ENCODE measurements at places on chromosomes 4 and X. TPM values are rescaled to one million over a fixed set of nuclear protein-coding genes. Genes with fewer than 3 reads are reported as not detected.

PLAC1 gene
- 0.83 TPM for total RNA-seq

VSIG1 gene
- total RNA-seq, result 3.5 TPM

MGARP gene
- 5.5 TPM for total RNA-seq

RNF150 gene
- 5.0 TPM for total RNA-seq

EPGN gene
- 283 TPM for total RNA-seq

NPNT gene
- 0.50 TPM for total RNA-seq

GRCh38 chr4:2397596-2398379 lies 20.7 kb downstream of the ZFYVE28 start:
- no peak for DNase-seq

DNA sequence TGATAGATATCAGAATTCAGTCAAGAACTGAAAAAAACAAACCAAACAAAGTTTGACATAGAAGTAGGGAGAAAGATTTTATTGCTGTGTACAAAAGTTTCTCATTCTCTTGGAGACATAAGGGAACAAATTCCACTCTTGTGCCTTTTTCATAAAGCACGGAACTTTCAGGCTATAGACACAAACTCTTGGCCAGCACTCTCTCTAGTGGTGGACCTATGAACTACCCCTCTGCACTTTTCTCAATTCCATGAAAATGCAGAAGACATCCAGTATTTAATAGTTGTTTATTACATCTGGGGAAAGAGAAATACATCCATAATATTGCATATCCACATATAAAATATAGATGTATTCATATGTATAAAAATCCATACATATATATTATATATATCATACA lies 291.6 kb upstream of the HS3ST1 start:
- peak; percentile 43 for DNase-seq

DNA sequence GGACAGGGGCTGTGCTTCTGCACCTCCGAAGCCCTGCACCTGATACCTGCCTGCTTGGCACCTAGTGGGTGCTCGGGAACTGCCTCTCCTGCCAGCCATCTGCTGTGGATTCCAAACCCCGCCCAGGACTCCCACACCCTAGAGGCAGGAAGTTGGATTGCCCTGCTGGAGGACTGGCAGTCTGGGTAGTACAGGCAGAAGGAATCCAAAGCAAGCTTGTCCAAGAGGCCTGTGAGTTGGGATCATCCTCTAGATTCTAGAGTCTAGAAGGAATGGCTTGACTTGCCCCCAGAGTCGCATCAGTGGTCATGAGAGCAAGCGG lies 64.6 kb upstream of the MTM1 start:
- peak; percentile 3 for DNase-seq

GRCh38 chr4:151961456-151961855 lies 200.6 kb upstream of the GATB start:
- no peak for DNase-seq

DNA sequence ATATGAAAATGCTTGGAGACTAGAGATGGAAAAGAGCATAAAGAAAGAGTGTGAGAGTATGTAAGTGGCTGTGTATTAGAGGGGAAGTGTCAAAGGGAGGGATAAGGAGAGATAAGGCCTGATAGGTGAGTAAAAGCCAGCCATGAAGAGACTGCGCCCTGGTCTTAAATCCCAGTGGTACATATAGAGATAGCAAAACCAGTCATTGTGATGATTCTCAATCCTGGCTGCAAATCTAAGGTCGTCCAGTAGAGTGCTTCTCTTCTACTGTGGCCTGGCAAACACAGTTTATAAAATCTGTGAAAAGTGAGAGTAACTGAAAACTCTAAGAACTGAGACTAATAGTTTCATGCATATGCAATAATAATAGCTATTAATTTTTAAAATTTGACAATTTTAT lies 86.9 kb downstream of the MAB21L2 start:
- no peak for DNase-seq

DNA sequence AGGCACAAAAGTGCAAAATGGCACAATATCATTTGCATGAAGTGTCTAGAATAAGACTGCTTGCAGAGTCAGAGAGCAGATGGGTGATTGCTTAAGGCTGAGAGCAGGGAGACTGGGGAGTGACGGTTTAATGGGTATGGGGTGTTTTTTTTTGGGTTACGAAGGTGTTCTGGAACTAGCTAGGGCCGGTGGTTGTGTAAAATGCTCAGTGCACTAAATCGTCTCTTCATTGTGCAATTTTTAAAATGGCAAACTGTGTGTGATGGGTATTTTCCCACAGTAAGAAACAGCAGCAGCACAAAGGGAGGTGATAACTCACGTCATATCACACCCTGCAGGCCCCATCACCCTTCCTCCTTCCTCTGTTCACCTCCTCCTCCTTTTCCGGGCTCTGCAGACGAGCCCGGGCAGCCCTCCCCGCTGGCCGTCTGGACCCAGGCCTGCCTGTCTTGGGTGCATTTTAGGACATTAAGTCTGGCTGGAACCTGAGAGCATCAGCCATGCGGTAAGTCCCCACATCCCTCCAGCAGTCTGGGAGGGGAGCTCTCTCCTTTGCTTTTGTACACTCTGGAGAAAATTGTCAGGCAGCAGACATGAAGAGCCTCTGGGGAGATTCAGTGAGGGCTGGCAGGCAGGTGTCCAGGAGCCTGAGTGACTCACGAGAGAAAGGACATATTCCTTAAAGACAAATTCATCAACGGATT lies 42.7 kb downstream of the ASMT start:
- peak; percentile 82 for DNase-seq

DNA sequence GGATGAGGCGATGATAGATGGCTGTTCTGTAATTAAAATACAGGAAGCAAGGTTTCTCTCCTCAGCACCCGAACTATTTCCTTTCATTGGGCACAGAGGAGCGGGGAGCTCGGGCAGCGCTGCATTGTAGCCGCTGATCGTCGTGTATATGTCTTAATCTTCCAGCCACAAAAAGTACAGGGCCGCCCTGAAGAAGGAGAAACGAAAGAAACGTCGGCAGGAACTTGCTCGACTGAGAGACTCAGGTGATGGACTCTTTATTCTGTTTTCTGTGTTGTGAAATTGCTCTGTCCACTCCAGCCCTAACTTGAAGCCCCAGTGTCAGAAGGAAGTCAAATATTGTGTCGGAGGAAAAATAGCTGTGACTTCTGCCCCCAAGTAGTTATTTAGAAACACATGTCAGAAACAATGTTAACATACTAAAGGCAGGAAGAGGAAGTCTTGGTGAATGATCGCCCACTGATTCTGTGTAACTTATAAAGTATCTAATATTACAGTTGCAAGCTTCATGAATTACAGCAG lies 546 bp downstream of the ZRSR2 start:
- no peak for DNase-seq

DNA sequence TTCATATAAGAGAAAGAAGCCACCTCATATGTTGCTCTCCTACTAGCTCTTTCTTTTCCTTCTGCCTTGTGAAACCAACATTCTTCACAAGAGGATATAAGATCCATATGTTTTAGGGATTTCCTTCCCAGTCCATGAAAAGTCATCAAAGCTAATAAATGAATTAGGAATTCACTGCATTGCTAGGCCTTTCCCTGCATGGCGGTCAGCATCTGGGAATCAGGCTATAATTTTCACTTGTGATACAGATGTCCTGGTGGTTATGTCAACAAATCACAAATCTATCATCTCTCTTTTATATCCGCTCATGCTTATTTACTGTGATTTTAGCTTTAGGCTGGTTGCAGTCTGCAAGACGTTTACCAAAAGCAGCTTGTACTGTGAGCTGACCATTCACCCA lies 510.0 kb downstream of the NLGN4X start:
- DNase-seq, result no peak

- no peak for DNase-seq
Measured at GRCh38 chrX:33188286-33188685, 23.1 kb downstream of the DMD start.

DNA sequence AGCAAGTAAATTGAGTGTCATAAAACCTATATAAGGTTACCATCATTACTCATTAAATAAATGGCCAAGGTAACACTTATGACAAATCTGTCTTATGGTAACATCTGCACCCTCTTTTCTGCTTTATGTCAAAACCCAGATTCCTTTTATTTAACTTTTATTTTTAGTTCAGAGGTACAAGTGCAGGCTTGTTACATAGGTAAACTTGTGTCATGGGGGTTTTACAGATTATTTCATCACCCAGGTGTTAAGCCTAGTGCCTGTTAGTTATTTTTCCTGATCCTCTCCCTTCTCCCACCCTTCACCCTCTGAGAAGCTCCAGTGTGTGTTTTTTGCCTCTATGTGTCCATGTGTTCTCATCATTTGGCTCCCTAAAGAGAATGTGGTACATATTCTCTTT lies 930.7 kb downstream of the CCSER1 start:
- DNase-seq, result peak; percentile 64

- no peak for DNase-seq
Measured at GRCh38 chrX:145853181-145853580, 35.6 kb downstream of the SLITRK2 start.
